Amniotic stem cell (primary cell): ENCODE measurements at places on chromosomes 13 and 19.
A peak's percentile ranks its signal among the peaks of the same experiment; 100 is the strongest.

DNA sequence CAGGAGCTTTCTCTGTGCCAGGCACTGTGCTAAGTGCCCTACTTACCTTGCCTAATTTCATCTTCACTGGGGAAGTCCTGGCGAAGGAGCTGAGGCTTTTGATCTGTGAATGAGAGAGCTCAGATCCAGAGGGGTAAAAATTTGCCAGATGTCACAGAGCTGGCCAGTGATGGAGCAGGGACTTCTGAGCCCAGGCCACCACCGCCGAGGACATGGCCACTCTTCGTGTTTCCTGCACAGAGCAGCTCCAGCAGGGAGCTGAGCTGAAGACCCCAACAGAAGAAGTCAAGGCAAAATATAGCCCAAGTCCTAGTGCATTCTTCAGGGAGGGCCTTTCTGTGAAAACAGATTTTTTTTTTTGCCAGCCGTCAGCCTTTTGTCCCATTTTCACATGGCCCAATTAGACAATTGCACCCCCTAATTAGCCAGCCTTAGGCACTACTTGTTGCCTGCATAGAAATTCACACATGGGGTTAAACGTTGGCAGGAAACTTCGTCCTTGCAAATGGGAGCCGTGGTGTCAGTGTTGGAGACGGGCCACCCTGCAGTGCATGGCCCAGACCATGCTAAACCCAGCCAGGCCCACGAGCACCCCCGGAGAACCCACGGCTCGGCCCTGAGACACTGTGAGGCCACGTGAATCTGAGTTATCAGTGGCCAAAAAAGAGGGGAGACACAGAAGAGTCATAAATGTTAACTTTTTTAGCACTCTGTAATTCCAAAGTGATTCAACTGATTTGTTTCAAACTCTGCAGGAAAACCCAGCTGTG, 7.8 kb downstream of the ZNF536 start:
- no peak for DNase-seq

DNA sequence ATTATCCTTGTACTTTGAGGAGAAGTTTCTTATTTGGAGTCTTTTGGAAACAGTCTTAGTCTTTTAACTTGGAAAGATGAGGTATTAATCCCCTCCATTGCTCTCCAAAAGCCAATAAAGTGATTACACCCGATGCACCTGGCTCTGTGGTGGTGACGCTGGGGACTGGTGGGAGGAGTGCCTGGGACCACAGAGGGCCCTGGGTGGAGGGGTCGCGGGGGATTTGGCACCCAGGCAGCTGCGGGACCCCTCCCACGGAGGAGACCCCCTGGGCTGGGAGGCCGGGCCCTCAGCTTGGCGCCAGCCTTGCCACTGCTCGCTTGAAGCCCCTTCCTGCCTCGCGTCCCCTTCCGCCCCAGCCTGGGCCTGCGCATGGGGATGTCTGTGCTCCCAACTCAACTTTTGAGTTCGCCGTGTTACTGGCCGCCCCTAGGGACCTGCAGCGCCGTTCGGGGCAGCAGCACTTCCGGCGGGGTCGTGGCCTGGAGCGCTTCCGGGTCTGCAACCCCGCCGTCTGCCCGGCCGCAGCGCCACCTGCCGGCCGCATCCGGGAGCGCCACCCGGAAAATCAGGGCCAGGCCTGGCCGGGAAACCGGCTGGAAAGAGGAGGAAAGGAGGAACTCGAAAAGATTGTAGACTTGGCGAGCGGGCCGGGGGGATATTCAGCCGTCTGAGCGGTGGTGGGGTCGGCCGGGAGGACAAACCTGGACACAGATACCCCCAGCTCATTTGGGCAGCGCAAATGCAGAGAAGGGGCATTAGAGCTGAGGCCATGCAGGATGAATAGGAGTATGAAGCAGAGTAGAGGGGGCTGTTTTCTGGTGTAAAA, 8.4 kb downstream of the PEAK3 start:
- no peak for DNase-seq

- DNase-seq: no peak
These were observed 42.4 kb downstream of the BBC3 start for GRCh38 chr19:47188507-47189033.

GRCh38 chr13:31248361-31248760, 48.6 kb downstream of the B3GLCT start:
- DNase-seq: no peak

GRCh38 chr19:42850981-42851717, 28.4 kb downstream of the PSG1 start:
- peak; percentile 90 for DNase-seq

DNA sequence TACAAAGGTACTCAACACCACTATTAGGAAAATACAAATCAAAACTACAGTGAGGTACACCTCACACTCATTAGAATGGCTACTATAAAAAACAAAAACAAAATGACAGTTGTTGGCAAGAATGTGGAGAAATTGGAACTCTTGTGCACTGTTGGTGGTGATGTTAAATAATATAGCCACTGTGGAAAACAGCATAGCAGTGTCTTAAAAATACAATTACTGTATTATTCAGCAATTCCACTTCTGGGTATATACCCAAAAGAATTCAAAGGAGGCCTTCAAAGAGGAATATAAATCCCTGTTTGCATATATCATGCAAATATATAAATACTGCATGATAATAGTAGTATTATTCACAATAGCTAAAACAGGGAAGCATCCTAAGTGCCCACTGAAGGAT, 66.8 kb downstream of the CDK8 start:
- DNase-seq: no peak

DNA sequence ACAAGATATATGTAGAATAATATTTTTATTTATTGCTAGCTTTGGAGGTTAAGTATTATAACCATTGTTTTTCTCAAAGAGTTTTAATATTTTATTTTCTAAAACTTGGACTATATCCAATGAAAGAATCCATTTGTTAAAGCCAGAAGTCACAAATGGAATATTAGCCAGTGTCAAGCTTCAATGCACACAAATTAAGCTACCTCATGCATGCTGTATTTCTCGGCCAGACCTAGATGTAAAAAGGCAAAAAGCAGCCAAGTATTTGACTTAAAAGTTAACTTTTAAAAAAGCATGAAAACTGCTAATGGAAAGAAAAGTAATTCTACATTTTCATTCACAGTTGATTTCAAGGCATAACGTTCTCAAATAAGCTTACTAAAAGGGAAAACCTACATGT, 160.0 kb upstream of the ATXN8OS start:
- no peak for DNase-seq

DNA sequence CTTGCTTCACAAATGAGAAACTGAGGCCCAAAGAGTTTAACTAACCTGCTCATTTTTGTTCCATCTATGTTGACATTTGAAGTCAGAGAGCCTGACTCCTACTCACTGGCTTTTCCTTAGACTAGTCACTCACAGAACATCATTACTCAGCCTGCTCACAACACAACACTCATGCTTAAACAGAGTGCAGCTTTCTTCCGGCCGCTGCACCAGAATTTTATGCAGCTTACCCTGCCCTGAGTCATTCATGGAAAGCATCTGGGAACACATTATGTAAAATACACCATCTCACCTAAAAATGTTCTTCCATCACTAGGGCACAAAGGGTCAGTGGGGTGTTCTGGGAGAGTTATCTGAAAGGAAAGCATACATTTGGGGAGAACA, 303.4 kb downstream of the SPRY2 start:
- peak; percentile 83 for DNase-seq

DNA sequence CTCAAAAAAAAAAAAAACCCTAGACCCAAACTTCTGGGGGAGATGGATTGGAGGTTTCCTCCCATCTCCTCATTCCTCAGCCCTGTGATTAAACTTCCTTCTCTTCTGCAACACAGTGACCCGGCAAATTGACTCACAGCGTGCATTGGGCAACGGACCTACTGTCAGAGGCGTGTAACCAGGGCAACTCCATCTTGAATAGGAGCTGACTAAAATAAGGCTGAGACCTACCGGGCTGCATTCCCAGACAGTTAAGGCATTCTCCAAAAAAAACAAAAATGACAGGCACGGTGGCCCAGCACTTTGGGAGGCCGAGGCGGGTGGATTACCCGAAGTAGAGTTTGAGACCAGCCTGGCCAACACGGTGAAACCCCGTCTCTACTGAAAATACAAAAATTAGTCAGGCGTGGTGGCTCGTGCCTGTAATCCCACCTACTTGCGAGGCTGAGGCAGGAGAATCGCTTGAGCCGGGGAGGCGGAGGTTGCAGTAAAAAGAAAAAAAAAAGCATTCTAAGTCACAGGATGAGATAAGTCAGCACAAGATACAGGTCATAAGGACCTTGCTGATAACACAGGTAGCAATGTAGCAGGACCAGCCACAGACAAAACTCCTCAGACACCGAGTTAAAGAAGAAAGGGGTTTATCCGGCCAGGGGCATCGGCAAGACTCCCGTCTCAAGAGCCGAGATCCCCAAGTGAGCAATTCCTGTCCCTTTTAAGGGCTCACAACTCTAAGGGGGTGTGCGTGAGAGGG, 5.4 kb upstream of the NLRP7 start:
- DNase-seq: no peak

- DNase-seq: no peak
These were observed 34.7 kb upstream of the IRS2 start for GRCh38 chr13:109821103-109821502.
